Jurkat, Clone E6-1 (cell line): ENCODE measurements at places on chromosomes 4 and X.

DNA sequence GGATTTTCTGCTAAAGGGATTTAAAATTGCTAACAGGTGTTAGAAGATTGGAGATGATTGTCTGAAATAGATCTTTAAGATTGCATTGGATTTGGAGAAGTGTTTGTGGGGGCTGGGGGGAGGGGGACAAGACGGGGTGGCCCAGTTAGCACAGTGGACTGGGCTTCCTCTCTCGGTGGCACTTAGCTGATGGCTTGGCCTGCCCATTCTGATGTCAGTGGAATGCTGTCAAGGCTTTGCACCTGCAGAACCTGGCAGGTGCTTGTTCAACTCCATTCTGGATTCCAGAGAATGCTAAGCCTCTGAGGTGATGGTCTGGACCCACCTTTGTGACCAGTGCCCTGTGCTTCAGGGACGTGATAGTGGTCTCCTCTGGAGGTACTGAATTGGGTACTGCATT is 43.7 kb downstream of the ADD1 start:
- no peak for DNase-seq

GRCh38 chr4:107760281-107760947 is 40.4 kb upstream of the PAPSS1 start:
- DNase-seq, result no peak

DNA sequence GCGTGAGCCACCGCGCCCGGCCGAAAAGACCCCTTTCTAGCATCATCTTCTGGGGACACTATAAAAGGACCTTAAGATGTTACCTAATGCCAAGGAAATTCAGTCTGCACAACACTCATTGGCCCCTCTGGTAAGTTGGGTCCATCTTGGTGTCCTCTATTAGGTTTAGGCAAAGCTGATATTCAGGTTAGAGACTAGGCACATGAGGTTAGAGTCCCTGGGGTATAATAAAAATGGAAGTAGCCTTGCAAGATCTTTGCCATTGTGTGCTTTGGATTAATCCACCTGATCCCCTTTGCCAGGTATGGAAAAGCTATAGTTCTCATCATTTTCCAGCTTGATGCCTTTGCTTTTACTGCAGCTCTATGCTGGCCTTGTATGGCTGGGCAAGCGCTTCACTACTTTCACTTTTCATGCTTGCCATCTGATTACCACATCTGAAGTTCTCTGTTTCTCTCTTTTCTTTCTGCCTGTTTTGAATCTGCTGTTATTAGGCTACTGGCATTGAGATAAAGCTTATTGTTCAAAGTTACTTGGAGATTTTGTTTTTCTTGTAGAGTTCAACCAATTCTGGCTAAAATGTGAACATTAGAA is 5.4 kb upstream of the ADH4 start:
- DNase-seq, result no peak

GRCh38 chrX:2320580-2321327 is 180.0 kb downstream of the DHRSX start:
- no peak for DNase-seq

DNA sequence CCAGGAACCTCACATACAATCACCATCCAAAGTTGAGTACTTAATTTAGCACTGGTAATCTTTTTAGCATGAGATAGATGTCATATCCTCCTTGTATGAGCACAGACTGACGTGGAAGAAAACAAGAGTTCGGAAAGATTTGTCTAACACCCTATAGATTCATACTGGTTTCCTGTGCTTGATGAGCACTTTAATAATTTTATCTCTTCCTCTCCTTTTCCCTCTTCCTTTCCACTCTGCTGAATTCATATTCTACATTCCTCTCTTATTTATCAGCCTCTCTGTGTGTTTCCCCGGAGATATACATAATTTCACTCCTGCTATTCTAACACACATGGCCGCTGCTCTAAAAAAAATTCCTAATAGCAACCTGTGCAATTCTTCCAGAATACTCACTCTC is 273.9 kb downstream of the AFF2 start:
- no peak for DNase-seq

- DNase-seq, result no peak
Measured at GRCh38 chr4:139319571-139319970, 17.3 kb upstream of the NDUFC1 start.

DNA sequence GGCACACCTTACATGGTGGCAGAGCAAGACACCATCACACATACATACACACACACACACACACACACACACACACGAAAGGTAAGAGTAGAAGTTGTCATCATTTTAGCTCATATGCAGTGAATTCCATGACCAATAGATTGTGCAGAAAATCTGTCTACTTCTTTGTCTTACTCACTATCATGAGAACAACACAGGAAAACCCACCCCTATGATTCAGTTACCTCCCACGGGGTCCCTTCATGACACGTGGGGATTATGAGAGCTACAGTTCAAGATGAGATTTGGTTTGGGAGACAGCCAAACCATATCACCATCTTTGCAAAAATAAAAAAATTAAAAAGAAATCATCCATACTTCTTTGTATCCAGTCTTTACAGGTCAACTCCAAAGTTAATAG is 221.1 kb downstream of the BMPR1B start:
- DNase-seq, result no peak

DNA sequence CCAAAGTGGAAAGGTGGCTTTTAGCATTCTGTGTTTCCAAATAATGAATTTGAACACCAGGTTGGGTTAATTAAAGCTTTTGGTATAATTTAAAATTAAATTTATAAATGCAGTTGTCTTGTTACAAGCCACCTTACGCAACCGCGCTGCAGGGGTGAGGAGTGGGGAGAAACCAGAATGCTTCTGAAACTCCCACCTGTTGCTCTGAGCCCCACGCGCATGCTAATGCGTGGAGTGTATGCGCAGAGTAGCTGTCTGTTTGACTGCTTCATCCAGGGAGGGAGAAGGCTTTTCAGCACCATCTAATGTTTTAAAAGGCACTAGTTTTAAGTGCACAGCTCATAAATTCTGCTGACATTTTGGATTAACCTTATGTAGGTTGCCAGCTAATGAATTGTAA is 12.5 kb downstream of the OGT start:
- DNase-seq, result no peak

GRCh38 chr4:182307746-182308145 is 64.5 kb downstream of the TENM3 start:
- DNase-seq, result no peak

- DNase-seq, result peak; percentile 86
Measured at GRCh38 chrX:24479924-24480323, 14.8 kb downstream of the PDK3 start.

DNA sequence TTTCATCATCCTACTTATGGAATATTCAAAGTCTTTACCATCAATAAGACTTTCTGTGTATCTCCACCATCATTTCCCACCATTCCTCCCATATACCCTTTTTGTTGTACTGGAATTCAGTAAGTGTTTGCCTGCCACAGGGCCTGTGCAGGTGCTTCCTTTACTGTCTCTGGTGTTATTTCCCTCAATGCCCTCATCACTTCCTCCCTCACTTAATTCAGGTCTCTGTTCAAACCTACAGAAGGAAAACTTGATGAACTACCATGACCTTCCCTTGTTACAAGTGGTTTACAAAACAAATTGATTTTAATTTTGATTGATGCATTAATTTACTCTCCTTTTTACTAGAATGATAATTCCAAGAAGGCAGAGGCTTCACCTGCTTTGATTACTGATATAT is 159.5 kb upstream of the FAT4 start:
- no peak for DNase-seq

DNA sequence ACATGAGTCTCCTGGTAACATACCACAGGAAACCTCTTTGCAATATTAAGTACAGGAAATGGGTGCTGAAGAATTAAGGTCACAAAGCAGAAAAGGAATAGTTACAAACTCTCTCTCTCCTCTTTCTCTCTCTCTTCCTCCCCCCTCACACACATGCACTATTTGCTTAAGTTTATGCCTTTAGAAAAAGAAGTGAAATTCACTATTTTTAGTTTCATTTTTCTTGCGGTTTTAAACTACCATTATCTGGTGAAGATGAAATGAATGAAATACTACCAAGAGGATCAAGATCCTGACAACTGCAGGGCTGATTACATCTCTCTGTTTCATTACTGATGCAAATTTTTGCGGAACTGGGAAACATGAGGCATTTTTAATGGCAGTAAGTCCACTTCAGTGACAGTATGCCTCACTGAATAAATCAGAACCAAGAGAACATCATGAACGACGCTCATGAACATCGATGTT is 64.3 kb upstream of the FTHL17 start:
- peak; percentile 78 for DNase-seq

GRCh38 chrX:52341493-52341892 is 27.3 kb upstream of the XAGE2 start:
- DNase-seq, result no peak

DNA sequence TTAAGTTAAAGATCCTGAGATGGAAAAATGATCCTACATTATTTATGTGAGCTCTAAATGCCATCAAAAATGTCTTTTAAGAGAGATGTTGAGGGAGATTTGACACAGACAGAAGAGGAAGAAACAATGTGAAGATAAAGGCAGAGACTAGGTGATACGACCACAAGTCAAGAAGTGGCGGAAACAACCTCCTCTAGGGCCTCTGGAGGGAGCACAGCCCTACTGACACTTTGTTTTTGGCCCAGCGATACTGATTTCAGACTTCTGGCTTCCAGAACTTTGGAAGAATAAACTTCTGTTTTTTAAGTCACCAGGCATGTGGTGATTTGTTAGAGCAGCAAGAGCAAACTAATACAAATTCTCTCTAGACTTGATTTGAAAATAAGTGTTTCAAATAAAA is 1216.1 kb downstream of the FSTL5 start:
- no peak for DNase-seq

DNA sequence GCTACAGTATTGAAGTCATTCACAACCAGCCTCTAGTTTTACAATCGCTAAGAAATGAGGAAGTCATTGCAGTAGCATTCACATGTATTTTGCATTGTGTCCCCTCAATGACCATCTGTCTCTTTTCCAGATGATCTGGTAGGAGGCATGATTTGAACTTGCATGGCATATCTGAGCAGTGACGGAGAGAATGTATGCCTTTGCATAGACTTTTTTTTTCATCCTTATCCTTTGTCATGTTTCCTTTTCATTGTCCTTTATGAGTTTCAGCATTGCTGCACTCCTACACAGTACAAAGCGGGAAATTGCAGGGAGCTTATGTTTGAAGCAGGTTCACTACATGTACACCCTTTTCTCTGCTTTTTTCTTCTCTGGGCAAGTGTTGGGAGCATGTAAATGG is 516.4 kb upstream of the GRIA3 start:
- DNase-seq, result no peak

DNA sequence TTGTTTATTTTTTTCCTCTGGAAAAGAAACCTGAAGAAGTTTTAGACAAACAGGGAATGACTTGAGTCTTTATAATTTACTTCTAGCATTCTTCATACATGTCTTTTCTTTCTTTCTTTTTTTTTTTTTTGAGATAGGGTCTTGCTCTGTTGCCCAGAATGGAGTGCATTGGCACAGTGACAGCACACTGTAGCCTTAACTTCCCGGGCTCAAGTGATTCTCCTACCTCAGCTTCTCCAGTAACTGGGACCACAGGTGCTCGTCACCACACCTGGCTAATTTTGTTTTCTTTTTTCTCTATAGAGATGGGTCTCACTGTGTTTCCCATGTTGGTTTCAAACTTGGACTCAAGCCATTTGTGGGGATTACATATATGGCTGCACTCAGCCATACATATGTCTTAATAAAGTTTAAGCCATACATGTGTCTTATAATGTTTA is 71.8 kb downstream of the RAPGEF2 start:
- no peak for DNase-seq

- no peak for DNase-seq
Measured at GRCh38 chr4:157115613-157116335, 39.8 kb downstream of the GLRB start.

GRCh38 chrX:65926095-65927019 is 113.5 kb downstream of the VSIG4 start:
- DNase-seq, result peak; percentile 89

- no peak for DNase-seq
Measured at GRCh38 chrX:66918511-66918910, 279.6 kb upstream of the EDA2R start.

DNA sequence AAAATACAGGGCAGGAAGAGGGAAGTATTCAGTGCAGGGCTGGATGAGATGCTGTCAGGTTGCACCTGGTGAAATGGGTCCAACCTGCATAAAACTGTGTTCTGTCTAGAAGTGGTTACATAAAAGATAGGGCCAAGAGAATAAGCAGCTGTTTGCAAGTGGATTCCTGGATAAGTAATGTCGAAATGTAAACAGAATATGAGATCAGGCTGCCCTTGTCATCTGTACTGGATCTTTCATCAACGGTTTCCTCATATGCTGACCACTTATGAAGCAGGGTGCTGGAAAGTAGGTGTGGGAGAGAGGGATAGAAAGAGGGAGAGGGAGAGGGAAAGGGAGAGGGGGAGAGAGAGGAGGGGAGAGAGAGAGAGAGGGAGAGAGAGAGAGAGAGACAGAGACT is 349.8 kb upstream of the CPEB2 start:
- no peak for DNase-seq

GRCh38 chrX:103792916-103793544 is 16.4 kb downstream of the PLP1 start:
- no peak for DNase-seq

DNA sequence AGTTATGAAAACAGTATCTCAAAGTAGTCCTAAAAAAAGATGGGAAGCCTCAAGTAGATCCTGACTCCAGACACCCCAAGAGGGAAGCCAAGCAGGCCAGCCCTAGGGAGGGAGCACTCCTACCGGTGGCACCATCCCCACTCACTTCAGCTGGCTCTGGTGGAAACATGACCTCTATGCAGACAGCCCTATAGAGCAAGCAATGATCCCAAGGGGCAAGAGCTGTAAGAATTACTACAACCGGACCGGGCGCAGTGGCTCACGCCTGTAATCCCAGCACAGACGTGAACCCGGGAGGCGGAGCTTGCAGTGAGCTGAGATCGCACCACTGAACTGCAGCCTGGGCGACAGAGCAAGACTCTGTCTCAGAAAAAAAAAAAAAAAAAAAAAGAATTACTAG is 5.7 kb downstream of the LETM1 start:
- DNase-seq, result no peak

DNA sequence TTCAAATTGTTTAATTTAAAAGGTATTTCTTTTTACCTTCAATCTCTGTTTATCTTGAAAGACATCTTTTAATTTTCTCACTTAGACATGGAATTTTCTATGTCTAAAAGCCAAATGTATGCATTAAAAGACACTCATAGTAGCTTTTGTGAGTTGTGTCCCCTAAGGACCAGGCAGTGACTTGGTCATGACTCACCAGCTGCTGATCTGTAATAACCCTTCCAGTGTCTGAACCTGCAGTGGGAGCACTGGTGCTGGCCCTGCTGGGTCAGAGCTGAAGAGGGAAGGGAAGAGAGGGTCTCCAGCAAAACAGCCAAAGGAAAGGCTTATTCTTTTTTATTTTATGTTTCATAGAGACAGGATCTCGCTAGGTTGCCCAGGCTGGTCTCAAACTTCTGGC is 31.1 kb upstream of the SH3D19 start:
- no peak for DNase-seq

GRCh38 chr4:154720618-154721267 is 23.1 kb upstream of the LRAT start:
- DNase-seq, result no peak

GRCh38 chr4:113316879-113317278 is 267.4 kb downstream of the ANK2 start:
- DNase-seq, result no peak
